ENCODE measurements at places on chromosomes 13 and 19.

- peak; percentile 60 for DNase-seq
Observed at GRCh38 chr13:40666933-40667621, 636 bp upstream of the FOXO1 start.

DNA sequence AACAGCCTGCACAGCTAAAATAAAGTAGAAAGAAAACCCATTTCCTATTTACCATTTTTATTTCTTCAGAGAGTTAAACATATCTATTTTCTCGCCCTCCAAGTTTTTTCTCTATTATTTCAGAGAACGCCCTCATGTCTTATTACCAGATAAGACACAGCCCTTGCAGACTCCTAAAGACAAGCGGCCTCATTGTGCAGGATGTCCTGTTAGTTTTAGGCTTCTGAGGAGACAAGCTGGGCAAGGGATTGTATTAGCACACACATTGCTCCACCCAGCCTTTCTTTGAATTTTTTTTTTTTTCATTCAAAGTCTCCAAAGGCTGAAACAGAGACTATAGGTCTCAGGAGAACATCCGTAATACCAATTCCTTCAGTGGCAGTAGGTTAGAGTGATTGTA lies 101.8 kb upstream of the UBL3 start:
- no peak for DNase-seq

GRCh38 chr13:92384410-92384809 lies 842.2 kb upstream of the GPC6 start:
- DNase-seq = no peak

DNA sequence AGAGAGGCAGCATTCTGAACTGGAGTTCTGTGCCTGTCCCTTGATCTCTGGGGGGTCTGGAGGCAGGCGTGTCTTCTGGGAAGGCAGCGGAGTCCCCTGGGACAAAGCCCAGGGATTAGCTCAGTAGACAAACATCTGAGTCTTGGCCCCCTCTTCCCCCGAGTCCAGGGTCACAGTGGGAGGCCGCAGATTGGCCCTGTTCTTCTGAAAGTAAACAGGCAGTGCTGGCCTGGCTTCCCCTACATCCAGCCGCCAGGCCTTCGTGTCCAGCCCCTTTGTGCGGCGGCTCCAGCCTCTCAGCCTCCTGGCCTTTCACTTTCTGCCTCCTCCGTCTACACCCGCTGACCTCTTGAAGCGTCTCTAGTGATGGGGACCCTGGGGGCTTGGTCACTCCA lies 989 bp downstream of the NFILZ start:
- DNase-seq = no peak

DNA sequence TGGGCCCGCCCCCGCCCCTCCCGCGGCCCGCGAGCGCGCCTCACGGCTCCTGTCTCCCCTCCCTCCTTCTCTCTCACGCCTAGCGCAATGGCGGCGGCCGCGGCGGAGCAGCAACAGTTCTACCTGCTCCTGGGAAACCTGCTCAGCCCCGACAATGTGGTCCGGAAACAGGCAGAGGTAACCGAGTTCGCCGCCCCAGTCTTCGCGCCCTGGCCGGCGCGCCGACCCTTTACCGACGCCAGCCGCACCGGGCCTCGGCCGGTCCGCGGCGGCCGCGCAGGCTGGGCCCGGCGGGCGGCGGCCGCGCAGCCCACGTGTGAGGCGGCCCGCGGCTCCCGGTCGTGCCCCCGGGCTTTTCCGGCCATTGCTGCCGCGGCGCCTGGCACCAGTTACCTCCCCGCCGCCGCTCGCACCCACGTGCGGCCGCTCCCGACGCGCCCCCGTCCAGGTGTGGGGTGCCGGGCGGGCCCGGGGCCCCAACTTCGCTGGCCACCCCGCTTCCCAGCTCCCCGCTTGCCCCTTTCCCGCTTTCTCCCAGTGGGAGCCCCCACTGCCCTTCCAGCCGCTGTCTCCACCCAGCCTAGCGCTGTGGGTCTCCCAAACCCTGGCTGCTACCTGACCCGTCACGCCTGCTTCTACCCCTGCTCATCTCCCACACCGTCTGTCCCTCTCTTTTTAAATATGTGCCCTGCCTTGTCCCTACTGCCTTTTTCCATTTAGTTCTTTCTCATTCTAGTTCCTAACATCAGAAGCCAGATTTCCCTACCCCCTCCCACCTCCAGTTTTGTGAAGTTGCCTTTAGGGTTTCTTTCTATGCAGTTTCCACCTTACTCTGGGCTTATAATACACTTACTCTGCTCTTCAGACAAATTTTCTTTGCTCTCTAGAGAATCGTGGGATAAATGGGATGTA lies 23.4 kb downstream of the IPO5 start:
- DNase-seq = no peak

GRCh38 chr13:40076765-40077362 lies 421.4 kb downstream of the COG6 start:
- no peak for DNase-seq

DNA sequence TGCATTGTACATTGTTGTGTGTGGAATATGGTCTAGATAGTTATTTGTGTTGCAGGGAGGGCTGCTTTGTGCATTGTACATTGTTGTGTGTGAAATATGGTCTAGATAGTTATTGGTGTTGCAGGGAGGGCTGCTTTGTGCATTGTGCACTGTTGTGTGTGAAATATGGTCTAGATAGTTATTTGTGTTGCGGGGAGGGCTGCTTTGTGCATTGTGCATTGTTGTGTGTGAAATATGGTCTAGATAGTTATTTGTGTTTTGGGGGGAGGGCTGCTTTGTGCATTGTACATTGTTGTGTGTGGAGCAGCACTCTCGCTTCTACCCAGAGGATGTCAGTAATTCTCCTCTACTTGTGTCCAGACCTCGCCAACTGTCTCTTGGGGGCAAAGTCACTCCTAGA lies 36.3 kb upstream of the ZNF835 start:
- DNase-seq = no peak

GRCh38 chr13:51826606-51827005 lies 18.4 kb downstream of the TMEM272 start:
- peak; percentile 35 for DNase-seq

GRCh38 chr13:35818633-35819067 lies 312.5 kb downstream of the DCLK1 start:
- peak; percentile 86 for DNase-seq

GRCh38 chr19:57348136-57348535 lies 2.9 kb upstream of the ZNF304 start:
- no peak for DNase-seq

- DNase-seq = no peak
Observed at GRCh38 chr19:18194181-18194530, 1.1 kb downstream of the MPV17L2 start.

GRCh38 chr19:7914598-7915045 lies at the start of gene TGFBR3L:
Gene TGFBR3L, plus strand, starts transcription at chr19:7914830.
- DNase-seq = peak; percentile 20

GRCh38 chr19:6470173-6470572 lies 6.1 kb downstream of the CRB3 start:
- no peak for DNase-seq

- no peak for DNase-seq
Observed at GRCh38 chr19:47595944-47596343, 13.0 kb upstream of the BICRA start.

GRCh38 chr13:103625194-103625593 lies 559.0 kb upstream of the SLC10A2 start:
- DNase-seq = no peak

GRCh38 chr13:49248622-49249002 lies 887 bp downstream of the CDADC1 start:
- DNase-seq = no peak

DNA sequence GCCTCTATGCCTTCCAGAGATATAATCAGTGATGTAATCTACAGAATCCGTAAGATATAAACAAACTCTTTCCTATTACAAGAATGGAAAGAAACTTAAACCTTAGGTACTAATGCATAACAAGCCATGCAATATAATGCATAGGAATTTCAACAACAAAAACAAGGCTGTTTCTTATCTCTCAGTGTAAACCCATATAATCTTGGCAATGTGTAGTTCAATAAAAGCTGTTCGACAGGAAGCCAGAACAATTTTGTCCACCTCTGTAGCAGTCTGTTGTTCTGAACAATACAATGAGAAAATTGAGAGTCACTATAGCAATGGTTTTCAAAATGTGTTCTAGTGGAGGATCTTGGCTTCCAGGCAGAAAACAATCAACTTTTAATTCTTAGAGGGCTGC lies 111.5 kb upstream of the FREM2 start:
- DNase-seq = no peak

DNA sequence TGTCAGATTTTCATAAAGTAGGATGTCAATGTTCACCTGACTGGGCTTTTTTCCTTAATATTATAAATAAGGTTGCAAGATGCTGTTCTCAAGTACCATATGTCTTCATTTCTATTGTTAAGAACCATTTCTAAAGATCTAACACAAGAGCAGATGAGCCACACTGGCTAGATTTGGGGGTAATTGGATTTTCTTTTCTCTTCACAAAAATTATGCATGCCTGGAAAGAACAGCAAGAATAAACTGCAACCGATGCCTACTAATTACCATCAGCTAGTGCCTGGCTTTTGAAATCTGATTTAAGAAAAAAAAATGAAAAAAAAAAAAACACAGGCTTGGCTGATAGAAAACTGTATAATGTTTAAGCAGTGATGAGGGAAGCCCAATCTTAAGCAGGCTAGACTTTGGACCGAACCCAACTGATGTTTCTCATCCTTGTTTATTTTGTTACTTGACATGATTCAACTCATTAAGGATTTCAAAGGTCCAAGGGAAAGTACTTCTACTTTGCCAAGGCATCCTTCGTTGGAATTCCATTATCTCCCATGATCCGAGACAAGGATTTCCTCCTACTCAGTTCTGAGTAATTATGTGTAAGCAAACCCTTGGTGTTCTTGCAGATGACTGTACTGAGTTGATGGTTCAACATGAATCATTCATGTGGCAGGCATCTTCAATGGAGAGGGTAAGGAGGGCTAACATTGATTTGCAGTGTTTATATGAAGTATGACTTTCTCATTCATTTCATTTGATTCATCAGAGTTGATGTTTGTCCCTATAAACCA lies 300.5 kb downstream of the SPRY2 start:
- DNase-seq = peak; percentile 66

- no peak for DNase-seq
Observed at GRCh38 chr19:18475004-18475453, 37.1 kb upstream of the ISYNA1 start.

DNA sequence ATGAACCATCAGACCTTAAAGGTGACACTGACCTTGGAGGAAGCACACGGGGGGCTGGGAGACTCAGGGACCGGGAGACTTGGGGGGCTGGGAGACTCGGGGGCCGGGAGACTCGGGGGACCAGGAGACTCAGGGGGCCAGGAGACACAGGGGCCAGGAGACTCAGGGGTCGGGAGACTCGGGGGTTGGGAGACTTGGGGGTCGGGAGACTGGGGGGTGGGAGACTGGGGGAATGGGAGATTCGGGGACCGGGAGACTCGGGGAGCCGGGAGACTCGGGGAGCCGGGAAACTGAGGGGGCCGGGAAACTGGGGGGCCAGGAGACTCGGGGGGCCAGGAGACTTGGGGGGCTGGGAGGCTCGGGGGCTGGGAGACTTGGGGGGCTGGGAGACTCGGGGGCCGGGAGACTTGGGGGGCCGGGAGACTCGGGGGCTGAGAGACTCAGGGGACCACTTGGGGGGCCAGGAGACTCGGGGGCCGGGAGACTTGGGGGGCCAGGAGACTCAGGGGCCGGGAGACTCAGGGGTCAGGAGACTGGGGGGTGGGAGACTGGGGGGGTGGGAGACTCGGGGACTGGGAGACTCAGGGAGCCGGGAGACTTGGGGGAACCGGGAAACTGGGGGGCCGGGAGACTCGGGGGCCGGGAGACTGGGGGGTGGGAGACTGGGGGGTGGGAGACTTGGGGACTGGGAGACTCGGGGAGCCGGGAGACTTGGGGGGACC lies 62.9 kb downstream of the RASA3 start:
- DNase-seq = no peak

DNA sequence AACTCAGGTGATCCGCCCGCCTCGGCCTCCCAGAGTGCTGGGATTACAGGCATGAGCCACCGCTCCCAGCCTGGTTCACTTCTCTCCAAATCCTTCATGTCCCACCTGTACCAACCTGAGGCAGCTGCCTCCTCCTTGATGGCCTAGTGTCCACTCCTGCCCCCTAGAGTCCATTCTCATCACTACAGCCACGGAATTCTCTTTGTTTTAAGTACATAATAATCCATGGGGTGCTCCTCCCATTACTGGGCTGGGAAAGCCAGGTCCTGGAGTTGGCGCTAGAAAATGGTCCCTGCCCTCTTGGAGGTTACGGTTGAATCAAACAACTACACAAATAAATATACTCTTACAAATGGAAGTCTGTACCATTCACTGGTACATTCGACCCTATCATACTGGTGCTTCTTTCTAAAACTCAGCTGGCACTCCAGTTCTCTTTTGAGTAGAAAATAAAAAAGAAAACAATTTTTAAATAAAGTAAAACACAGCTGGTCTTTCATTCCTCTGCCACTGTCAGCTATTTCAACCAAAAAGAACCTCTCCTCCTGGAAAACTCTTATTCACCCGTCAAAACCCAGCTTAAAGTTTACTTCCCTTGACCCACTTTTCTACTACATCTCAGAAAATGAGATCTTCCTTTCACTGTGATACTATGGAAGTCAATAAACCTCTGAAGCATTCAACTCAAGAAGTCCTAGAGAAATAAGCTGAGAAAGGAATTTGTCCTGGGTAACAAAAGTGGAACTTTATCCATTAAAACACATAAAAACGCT lies 22.4 kb upstream of the ARHGEF18 start:
- peak; percentile 30 for DNase-seq

GRCh38 chr13:111639196-111639705 lies 318.8 kb downstream of the TEX29 start:
- DNase-seq = no peak

- DNase-seq = no peak
Observed at GRCh38 chr13:106096661-106097092, 438.8 kb downstream of the EFNB2 start.

DNA sequence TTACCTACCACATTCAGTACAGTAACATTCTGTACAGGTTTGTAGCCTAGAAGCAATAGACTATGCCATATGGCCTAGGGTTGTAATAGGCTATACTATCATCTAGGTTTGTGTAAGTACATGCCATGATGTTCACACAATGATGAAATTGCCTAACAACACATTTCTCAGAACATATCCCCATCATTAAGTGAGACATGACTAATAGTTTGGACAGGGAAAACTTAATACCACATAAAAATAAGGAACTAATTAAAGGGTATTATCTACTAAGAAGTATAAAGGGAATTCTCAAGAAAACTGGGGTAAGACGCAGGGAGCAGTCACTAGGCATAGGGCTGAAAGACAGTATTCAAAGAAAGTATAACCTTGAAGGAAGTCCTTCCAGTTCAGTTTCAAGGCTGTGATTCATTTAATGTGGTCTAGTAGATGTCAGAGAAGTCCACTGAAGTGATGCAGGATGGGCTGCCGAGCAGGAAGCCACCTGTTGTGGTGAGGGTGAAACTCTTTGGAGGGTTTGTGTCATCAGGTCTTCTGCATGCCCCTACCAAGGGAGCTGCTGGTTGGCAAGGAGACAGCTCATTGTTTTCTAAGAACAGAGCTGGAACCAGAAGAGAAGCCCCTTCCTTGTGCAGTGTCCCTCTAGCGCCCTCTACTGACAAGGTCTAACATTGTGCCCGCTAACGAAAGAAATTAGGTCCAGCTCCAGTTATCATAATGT lies 122.9 kb downstream of the OLFM4 start:
- peak; percentile 89 for DNase-seq

DNA sequence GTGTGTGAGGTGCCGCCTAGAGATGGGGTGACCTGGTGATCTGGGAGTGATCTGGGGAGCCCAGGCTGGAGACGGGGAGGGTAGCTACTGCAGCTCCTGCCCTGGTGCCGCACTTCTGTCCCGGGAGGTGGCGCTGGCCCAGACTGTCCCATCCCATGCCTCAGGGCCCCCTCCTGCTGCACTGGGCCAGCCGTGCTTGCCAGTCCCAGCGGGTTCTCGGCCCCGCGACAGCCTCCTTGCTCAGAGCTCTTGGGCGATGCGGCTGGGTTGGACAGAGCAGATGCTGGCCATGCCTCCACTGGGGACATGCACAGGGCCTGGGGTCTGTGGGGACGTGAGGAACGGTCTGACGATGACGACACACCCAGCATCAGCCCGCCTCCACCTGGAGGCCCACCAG lies 2.5 kb downstream of the RAX2 start:
- no peak for DNase-seq
